Mesendoderm (in vitro differentiated cells): ENCODE measurements at places on chromosomes 5 and 9.

- no peak for DNase-seq
These were observed 900 bp upstream of the HAVCR2 start for GRCh38 chr5:157109744-157110143.

DNA sequence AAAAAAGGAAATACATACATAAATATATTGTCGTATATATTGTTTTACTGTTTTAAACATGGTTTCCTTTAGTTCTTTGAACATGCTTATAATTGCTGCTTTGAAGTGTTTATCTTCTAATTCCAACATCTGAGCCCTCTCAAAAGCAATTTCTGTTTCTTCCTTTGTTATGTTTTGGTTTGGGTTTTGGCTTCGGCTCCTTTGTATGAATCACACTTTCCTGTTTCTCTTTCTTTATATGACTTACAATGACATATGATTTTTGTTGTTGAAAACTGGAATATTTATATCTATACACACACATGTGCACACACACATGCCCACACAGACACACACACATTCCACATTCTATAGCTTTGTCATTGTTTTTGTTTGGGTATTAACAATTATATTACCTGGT lies 1206.7 kb downstream of the CDH12 start:
- DNase-seq, result no peak

- DNase-seq, result no peak
These were observed 37.6 kb upstream of the MAN2A1 start for GRCh38 chr5:109652096-109652495.

DNA sequence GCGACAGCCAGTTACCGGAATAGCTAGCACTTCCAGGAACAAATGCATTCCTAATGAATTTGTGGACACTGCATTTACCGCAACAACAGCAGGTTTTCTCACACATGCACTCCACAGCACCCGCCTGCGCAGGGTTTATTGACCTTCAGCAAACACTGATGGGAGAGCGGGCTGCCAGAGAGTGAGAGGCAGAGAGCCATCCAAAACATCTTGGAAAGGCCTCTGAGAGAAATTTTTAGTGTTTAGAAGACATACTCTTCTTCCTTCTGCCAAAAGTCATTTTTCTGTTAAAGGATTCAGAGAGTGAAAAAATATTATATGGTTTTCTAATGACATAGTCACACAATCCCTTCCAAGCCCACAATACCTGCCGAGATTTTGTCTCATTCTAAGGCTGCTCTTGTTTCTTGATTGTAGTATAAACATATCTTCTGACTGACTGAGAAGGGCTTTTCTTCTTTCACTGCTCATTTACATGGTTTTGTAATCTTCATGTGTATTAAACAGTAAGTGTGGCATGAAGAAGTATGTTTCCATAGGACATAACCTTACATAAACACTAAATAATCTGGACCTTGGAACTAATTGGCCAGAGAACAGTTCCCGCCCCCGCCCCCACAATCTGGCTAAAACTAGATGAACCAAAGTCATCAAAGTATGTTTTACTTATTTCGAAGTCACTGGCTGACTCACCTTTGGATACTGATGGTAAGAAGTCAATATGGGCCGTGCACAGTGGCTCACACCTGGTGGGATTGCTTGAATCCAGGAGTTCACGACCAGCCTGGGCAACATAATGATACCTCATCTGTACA lies 432.5 kb upstream of the MEF2C start:
- no peak for DNase-seq

DNA sequence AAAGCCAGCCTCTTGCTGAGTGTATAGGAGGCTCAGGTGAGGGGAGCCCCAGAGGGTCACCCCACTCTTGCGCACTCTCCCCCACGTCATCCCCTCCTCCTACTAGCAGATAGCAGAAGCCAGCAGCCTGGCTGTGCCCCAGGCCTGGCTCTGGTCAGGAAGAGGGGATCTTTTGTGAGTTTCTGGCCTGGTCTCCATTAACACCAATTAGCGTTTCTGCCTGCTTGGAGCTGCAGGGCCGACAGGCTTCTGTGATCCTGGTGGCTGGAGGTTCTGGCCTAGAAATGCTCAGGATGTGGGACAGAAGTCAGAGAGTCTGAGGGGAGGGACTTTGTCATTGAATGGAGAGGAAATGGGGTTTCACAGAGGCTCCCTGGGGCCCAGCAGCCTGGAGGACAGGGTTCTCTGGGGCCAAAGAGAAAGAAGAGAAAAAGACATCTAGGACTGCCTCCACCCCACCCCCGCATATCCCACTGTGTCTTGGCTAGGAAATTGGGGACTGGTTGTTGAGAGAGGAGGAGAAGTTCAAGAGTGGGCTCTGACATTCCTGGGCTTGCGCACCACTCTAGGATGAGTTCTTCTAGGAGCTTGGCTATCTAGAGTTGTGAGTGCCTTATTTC lies 47.5 kb upstream of the ARAP3 start:
- DNase-seq, result peak; percentile 73

DNA sequence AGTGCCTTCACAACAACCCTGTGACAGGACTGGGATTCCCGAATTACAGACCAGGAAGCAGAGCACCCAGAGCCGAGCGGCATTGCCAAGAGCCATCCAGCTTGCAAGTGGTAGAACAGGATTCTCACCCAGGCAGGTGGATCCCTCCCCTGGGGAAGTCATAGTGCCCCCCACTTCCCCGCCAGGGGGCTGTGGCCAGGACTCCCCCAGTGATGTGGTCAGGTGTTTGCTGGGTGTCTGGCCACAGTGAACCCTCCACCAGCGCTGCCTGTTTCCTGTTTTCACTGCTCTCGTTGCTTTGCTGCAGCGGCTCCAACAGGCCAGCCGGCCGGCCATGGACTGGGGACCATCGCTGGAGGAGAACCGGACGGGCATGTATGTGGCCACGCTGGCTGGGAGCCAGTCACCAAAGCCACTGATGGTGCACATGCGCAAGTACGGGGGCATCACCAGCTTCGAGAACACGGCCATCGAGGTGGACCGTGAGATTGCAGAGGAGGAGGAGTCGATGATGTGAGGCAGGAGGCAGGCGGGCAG lies 19.3 kb downstream of the SLC6A7 start:
- DNase-seq, result peak; percentile 22

GRCh38 chr5:173721601-173722232 lies 105.3 kb upstream of the BOD1 start:
- no peak for DNase-seq

GRCh38 chr5:130532786-130533185 lies 628.5 kb downstream of the CHSY3 start:
- no peak for DNase-seq

- DNase-seq, result no peak
These were observed 49.1 kb downstream of the G3BP1 start for GRCh38 chr5:151820903-151821302.

DNA sequence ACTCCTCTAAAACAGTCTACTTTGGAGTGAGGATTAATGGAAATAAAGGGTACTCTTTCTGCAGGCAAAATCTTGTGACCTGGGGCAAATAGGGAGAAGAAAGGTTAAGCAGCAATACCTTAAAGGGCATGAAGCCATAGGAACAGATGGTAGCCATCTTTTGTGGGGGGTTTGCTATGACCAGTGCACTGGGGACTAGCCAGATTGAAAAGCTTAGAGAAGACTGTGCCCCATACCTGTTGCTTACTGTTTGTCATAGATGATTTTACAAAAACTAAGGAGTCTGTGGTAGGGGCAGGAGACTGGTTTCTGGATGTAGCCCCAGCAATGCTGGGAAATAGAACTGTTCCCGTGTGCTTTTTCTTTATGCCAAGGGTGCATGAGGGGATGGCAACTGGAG lies 58.6 kb downstream of the PAM start:
- no peak for DNase-seq

- DNase-seq, result no peak
These were observed 56.9 kb upstream of the GALNT10 start for GRCh38 chr5:154133591-154133990.

DNA sequence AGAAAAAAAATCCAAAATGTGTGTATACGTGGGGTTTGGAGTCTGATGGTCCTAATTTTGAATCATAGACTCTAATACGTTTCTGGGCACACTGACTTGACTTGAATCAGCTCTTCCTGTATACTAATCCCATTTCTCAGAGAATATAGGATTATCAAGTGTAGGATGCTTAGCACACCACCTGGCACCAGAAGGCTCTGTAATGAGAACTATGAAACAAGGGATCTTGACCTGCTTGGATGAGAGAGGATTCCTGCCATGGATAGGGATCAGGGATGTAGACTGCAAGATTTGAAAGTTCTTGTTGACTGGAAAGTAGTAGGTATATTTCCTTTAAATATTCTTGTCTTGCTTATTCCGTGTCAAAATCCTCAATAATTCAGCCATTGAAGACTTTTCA lies 7.8 kb downstream of the HSPA4 start:
- DNase-seq, result no peak

- peak; percentile 60 for DNase-seq
These were observed 160.6 kb downstream of the NFIB start for GRCh38 chr9:14153310-14153720.

- no peak for DNase-seq
These were observed 367.9 kb upstream of the ADAMTSL1 start for GRCh38 chr9:18106006-18106560.

- DNase-seq, result no peak
These were observed 103.1 kb upstream of the DMRT1 start for GRCh38 chr9:738209-738915.

- DNase-seq, result no peak
These were observed 5.9 kb downstream of the HDHD3 start for GRCh38 chr9:113370806-113371325.

DNA sequence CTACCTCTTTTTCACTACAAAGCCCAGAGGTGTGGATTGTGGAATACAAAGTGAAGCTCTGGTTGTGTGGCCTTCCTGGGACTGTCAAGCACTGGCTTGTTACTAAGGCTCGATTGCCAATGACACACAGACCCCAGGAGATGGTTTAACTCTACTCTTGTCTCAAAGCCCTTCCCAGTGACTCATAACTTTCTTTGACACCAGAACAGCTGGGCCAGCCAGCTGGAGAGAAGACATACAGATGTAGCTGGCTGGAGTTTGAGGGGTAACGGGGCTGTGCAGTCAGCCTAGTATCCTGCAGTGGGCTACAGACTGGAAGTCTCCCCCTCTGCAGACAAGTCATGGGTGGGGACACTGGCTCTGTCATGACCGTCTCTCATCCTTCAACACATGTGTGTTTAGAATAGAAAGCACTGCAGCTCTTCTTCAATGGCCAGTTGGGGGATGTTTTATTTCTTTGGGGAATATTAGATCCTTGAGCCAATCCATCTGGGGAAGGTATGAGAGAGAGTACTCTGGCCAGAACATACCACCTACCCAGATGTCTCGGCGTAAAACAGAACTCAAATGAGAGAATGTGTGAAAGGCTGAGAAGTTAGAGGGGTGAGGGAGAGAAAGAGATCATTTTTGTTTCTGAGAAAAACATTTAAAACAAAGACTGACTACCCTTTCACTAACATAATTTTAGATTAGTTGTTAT lies 53.3 kb downstream of the SEMA6A start:
- peak; percentile 53 for DNase-seq

- DNase-seq, result no peak
These were observed 391.2 kb upstream of the NUDT12 start for GRCh38 chr5:103953601-103954382.

DNA sequence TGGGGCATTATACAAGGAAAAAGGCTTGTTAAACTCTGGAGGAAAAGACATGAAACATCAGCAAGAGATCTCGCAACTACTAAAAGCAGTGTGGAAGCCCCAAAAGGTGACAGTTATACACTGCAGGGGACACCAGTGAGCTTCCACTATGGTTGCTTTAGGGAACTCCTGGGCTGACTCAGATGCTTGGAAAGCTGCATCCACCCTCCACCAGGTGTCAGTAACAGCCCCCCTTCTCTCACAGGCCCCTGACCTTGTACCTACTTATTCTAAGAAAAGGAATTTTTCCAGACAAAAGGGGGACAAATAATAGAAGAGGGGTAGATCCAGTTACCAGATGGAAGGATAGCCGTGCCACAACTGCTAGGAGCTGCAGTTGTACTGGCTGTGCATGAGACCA lies 154.4 kb upstream of the COX7C start:
- peak; percentile 80 for DNase-seq

- DNase-seq, result peak; percentile 44
These were observed 33.2 kb downstream of the MYO10 start for GRCh38 chr5:16902846-16903245.

GRCh38 chr5:73448463-73449136 lies at the start of gene FOXD1:
FOXD1 (minus strand) TSS chr5:73448777; CDS start chr5:73448362, 415 bp downstream.
- DNase-seq, result peak; percentile 94

DNA sequence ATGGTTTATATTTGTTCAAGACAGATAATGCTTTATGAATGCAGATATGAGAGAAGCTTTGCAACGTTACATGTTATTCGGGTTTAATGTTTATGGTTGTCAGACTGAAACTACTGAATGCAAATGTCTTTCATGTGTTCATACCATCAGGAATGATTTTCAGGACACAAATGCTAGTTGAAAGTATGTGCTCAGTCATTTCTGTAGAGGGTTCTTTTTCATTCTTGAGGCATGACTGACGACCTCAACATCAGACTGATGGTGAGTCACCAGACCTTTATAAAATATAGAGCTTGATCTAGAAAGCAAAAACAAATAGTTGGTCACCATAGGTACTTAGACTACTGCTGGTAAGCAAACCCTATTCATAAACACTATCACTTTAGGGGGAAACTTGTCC lies 287.3 kb upstream of the NUDT12 start:
- DNase-seq, result no peak

DNA sequence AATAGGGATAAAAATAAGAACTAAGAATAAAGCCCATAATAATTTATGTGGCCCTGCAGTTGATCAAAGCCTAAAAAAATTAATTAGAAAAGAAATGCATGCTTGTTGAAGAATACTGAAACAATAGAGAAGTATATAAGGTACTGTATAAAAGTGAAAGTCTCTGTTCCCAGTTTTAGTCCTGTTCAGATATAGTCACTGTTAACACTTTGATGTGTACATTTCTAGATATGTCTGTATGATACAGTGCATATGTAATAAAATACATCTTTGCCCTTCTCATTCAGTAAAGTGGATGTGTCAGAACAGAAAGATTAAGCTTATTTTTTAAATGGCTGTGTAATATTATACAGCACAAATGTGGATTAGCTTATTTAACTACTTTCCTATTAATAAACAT lies 4.1 kb downstream of the C9orf85 start:
- DNase-seq, result no peak

GRCh38 chr9:129283291-129283691 lies 105.2 kb upstream of the IER5L start:
- DNase-seq, result no peak
